ENCODE measurements at places on chromosomes 6 and 20.

DNA sequence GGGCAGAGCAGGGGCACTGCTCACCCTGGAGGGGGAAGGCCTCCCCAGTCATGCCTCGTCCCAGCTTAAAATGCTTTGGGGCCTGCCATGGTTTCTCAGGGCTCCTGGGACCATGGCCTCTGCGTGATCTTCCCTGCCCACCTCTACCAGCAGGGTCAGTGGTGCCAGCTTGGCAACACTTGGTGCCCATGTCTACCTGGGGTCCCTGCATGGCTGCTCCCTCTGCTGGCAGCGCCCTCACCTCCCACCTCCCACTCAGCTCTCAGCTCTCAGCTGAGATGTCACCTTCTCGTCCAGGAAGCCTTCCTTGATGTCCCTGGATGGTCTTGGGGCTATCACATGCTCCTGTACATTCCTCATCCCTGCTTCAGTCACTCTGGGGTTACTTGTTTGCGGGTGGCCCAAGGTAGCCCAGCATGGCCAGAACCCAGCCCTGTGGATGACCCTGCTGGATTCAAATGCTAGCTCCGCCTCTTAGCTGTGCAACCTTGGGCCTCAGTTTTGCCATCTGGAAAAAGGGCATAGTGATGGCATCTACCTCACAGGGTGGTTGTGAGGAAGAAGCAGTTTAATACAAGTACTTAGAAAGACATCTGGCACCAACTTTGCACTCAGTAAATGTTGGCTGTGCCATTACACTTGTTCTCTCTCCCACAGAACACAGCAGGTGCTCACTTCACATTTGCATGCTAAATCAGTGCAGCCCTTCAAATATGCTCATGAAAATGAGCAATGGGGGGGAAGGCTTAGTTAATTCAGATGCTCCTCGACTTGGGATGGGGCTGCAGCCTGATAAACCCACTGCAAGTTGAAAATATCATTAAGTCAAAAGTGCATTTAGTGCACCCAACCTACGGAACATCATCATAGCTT is 53.5 kb upstream of the PTPN1 start:
- DNase-seq = no peak

GRCh38 chr6:111013144-111013915 is 31.5 kb downstream of the RPF2 start:
- DNase-seq = no peak

DNA sequence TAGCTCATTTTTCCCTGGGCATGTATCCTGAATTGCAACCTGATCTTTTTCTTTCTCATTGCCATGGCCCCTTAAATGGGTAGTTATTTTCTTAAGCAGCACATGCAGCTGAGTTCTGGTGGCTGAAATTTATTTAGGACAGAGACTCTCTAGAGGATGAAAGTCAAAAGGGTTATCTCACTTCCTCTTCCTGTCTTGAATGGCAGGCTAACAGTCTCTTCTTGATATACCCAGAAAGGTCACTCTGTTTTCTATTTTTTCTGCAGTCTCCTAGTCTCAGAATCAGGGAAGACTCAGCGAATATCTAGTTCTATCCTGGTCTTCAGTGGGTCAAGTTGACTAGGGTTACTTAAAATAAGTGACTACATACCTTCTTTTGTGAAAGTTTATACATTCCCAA is 243.3 kb downstream of the EPHA7 start:
- DNase-seq = no peak

- no peak for DNase-seq
These were observed 95.7 kb downstream of the FILIP1 start for GRCh38 chr6:75397656-75398465.

DNA sequence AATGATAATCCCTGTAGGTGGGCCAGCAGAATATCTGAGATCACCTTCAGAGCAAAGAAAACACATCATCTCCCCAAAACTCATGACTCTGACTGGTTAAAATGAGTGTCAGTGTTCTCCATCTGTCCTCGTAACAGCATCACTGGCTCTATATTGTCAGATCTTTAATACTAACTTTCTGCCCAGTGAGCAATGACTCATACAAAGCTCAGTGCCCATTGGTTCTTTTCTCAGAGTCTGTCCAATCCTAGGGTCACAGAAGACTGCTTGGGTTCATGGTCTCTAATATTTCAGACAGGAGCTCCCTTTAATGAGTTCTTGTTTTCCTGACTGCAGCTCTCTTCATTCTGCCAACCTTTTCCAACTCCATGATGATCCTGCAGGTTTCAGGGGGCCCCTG is 36.4 kb downstream of the HLA-DPB1 start:
- peak; percentile 17 for DNase-seq

DNA sequence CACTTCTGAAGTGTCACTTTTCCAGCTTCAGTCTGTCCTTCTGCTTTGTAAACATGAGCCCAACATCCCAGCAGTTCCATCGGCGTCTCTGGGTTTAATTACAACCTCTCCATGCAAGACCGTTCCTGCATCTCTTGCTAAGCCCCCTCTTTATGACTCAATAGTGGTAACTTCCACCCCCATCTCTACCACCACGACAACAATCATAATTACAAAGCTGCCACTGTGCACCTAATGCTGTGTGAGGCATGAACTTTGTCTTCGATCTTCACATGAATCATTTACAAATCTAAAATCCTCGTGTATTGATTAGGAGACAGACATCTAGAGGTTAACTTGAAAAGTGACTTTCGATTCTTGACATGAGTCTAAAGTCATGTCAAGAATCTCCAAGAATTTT is 4.9 kb upstream of the CCR6 start:
- DNase-seq = no peak

GRCh38 chr6:142265476-142265875 is 36.3 kb upstream of the ADGRG6 start:
- DNase-seq = no peak

DNA sequence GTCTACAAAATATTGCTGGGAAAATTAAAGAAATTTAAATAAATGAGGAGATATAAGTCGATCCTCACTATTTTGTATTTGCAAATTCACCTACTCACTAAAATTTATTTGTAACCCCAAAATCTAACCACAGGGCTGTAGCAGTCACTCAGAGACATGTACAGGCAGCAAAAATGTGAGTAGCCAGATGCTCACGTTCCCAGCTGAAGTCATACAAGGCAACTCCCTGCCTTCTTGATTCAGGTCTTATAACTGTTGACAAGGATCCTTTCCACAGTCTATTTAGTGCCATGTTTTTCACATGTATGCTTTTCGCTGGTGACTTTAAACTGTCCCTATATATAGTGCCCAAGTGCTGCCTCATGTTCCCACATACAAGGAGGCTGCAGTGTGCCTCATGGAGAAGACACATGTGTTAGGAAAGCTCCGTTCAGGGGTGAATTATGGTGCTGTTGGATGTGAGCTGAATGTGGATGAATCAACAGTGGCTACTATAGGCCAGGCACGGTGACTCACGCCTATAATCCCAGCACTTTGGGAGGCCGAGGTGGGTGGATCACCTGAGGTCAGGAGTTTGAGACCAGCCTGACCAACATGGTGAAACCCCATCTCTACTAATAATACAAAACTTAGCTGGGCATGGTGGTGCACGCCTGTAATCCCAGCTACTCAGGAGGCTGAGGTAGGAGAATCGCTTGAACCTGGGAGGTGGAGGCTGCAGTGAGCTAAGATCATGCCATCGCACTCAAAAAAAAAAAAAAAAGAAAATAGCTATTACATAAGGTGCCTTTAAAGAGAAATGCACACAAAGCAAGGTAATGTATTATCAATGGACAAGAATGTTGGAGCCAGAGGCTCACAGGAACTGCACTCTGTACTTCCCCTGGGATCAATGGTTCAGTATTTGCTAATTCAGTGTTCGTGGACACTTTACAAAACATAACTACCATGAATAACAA is 55.3 kb downstream of the STK35 start:
- DNase-seq = no peak

- no peak for DNase-seq
These were observed 115.6 kb upstream of the PTPN1 start for GRCh38 chr20:50394569-50394968.

DNA sequence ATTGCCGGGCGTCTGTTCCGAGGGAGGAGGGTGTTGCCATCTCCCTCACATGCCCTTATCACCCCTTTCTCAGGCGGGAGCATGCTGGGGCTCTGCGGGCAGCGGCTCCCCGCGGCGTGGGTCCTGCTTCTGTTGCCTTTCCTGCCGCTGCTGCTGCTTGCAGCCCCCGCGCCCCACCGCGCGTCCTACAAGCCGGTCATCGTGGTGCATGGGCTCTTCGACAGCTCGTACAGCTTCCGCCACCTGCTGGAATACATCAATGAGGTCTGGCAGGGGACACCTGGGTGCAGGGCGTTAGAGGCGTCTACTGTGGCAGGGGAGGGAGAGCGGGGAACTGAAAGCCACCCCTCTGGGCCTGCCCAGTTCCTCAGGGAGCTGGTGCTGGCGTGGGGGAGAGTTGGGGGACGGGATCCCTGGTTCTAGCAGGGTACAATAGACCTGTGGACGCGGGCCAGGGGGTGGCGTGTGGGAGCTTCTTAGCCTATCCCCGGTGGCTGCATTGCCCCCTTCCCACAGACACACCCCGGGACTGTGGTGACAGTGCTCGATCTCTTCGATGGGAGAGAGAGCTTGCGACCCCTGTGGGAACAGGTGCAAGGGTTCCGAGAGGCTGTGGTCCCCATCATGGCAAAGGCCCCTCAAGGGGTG is 697 bp downstream of the PPT2 start:
- no peak for DNase-seq

- no peak for DNase-seq
These were observed 96.3 kb downstream of the LAMP5 start for GRCh38 chr20:9610665-9611064.

DNA sequence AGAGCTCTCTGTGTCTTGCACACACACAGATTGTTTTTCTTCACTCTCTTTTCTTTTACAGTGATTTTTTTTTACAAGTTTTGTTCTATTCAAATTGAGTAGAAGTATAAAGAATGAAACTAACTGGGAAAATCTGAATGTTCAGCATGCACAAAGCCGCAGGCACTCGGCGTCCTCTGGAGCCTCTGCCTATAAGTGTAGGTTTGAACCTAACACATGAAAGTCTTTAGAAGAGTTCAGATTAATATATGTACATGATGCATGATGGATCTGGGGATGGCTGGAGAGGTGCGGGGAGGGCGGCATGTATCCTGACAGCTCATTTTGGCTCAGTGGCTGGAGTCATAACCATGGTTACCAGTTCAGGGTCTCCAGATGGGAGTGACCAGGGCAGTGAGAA is 301.1 kb upstream of the CDH4 start:
- DNase-seq = no peak

DNA sequence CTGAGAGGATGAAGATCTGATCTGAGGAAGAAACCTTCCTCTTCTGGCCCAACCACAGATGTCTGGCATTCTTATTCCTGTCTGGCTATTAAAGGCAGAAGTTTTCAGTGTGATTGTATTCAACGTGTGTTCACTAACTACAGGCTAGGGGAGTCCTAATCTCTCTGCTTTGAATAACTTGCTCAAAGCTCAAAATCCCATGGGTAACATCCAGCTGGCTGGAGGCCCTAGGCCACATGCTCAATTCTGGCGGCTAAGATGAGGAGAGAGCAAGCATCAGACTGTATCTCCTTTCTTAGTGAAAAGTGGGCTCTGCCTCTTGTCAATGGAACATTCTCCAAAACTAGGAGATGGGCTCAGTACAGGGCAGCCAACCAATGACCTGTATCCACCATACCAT is 478.0 kb downstream of the KIF16B start:
- no peak for DNase-seq

GRCh38 chr20:58480551-58481336 is 34.5 kb downstream of the APCDD1L start:
- DNase-seq = no peak

DNA sequence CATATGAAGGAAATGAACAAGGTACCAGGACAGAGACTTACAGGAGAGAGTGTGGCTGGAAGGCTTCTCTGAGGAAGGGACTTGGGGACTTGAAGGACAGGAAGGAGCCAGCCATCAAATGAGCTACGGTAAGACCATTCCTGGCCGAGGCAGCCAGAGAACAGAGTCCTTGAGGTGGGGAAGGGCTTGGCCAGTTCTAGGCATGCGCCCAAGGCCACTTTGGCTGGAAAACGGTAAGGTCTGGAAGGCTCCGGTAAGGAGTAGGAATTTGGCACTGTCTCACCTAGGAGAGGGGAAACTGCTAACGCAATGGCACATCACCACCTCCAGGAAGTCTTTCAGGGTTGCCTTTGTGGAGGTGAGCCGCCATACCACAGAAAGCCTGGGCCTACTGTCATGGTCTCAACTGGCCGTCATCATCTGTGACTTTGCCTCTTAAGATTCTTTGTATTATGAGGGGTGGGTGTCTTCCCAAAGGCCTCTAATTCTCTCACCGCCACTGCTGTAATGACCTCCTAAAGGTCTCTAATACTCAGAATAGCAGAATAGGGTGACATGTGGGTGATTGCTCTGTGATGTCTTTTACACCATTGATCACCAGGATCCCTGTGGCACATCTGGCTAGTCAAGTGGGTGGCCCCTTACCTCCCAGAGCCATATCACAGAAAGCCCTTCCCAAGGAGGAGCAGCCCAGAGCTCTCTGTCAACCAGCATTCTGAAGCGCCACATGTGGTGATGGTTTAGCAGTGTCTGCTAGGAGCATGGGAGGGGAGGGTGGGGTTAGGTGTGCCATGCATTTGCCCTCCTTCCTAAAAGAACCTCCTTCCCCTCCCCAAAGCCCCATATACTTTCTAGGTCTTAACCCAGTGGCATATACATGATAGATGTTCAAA is 17.7 kb upstream of the STX16 start:
- no peak for DNase-seq

GRCh38 chr6:169558378-169558773 is 143.5 kb downstream of the WDR27 start:
- DNase-seq = no peak

- no peak for DNase-seq
These were observed 16.1 kb downstream of the NCOA7 start for GRCh38 chr6:125806813-125807212.

DNA sequence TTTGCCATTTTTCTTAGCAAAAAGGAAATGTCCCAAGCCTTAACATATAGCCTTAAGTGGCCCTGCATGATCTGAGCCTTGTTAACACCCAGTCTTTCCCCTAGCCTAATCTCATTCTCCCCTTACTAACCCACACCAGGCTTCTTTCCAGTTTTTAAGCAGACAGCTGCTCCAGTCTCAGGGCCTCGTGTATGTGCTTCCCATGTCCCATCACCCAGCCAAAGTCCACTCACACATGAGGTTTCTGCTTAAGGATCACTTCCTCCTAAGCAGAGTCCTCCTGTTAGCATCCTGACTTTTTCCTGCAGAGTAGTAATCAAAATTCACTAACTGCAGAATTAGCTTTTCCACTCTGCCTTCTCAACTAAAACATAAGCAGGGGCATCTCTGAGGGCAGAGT is 96.1 kb downstream of the SMLR1 start:
- DNase-seq = no peak

GRCh38 chr6:107660839-107661238 is 163.3 kb downstream of the SCML4 start:
- no peak for DNase-seq

Data from hematopoietic multipotent progenitor cell treated with erythropoietin and hydrocortisone succinate and interleukin-3 and kit ligand, for 15 days (in vitro differentiated cells).